ENCODE measurements at places on chromosomes 7 and 10.

- DNase-seq = no peak
These were observed 18.5 kb downstream of the ANTXRL start for GRCh38 chr10:46305079-46305818.

DNA sequence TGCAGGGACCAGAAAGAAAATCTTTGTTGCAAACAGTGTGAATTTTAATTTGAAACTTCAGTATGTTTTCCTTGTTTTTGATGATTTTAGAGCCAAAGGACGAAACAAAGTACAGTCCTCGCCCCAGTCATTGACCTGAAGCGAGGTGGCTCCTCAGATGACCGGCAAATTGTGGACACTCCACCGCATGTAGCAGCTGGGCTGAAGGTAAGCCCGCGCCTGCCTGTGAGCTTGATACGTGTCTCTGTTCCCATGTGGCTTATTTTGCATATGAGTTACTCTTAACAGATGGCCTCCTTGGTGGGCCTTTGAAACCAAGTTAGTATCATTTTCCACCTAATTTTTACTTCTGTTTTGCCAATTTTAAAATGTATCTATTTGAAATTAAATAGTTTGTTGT lies 12.3 kb downstream of the RBM17 start:
- DNase-seq = no peak

GRCh38 chr10:93482145-93482834 lies at the start of gene MYOF:
Gene MYOF, minus strand, starts transcription at chr10:93482334. Its CDS starts 140 bp downstream, at chr10:93482194.
- peak; percentile 44 for DNase-seq

- no peak for DNase-seq
These were observed 2.3 kb downstream of the INSYN2A start for GRCh38 chr10:127194111-127194510.

DNA sequence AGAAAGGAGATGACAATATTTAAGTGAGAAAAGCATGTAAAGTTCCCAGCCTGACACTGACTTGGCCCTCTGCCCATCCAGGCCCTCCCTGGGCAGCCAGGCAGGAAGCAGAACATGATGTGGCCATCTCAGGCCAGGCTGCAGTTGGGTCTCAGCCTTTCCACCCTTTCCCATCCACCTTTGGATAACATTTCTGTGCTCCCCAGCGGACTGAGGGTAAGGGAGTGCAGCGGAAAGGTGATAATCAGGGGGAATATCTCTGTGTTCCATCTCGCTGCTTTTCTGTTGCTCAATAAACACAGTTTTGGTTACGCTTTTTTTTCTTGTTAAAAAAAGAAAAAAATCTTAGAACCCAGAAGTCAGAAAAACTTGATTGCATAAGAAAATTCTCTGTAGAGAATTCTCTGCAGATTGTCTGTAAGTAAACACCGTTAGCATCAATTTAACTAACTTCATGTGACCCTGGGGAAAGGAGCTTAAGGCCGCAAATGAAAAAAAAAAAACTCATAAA lies 37.2 kb upstream of the TARP start:
- no peak for DNase-seq

- no peak for DNase-seq
These were observed 44.8 kb upstream of the SP8 start for GRCh38 chr7:20831451-20831850.

DNA sequence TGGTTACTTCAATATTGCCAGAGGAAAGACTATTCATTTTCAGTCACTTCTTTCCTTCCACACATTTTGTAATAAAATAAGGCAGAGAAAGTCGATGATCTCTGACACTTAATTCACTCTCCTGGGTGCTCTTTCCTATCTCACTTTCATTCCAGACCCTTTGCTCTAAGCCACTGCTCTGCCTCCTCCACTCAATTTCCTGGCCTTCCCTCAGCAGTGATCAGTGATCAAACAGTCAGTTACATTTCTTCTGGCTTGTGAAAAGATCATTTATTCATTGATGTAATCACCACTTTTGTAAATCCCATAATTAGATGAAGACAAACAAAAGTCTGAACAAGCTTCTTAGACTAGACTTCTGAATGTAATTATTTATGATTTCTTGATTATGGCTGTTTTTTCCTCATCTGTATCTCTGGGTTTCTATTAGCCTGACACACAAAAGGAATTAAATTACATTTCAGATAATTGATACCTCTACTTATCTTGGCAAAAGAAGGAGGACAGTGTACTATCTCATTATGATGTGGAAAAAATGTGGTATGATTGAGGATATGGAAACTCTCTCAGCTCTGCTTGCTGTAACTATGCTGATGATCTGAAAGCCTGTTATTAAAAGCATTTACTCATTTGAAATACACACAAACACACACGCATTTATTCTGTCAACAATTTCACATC lies 1102.3 kb downstream of the GRM8 start:
- no peak for DNase-seq

DNA sequence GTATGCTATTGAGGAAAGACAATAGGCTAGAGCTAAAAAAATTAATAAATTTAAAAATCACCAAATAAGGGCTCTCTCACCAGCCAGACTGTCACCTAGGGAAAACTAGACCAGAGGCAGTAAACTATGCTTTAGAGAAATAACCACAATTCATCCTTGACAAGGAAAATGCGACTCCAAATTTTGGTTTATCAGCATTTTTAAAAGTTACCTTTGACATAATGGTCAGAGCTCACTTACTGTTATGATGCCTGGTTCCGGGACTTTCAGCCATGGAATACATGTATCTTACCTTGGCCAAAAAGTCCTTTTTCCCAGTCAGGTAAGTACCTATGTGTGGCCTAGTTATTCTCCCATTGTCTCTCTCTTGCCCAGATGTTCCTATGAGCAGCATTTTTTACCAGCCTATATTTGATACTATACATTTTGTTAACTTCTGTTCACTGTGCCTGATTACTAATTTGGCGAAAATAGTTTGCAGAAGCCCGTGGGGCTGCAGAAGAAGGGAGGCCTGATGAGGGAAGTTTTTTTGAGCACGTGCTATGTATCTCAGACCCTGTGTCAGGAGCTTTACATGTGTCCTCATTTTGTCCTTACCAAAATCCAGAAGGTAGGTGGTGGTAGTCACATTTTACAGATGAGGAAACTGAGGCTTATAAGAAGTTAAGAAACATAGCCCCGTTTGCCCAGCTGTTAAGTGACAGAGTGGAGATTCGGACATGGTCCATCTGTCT lies 149.7 kb downstream of the CELF2 start:
- DNase-seq = no peak

GRCh38 chr10:13006037-13006436 lies 4.5 kb upstream of the CCDC3 start:
- DNase-seq = no peak

DNA sequence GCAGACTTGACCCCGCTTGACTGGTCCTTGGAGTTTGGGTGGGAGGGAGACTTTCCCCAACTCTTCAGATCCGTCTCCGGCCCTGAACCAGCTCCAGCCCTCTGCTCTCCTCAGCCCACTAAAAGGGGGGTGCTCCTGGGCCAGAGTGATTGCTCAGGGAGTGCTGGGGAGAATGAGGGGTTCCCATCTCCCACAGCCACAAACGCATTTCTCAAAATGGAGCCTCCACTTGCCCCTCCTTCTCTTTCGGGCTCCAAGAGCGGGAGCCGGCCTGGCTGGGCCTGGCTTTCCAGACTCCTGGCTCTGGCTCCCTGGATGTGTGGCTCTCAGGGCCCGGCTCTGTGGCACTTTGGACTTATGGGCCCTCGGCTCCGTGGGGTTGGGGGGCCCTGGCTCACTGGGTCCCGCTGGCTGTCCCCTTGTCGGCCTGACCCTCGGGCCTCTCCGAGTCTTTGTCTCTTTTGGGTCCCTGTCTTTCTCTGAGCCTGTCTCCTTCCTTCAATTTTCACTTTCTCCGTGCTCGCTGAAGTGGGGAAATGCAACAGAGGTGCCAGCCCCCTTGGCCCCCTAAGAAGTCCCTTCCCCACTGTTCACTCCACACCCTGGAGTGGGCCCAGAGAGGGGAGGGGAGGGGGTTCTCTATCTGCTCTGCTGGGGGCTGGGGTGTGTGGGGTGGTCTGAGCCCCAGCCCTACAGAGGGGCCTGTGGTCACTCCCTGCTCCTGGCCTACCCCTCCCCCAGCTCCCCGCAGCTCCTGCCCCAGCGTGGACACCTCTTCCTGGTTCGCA lies 713 bp downstream of the LZTS2 start:
- no peak for DNase-seq

DNA sequence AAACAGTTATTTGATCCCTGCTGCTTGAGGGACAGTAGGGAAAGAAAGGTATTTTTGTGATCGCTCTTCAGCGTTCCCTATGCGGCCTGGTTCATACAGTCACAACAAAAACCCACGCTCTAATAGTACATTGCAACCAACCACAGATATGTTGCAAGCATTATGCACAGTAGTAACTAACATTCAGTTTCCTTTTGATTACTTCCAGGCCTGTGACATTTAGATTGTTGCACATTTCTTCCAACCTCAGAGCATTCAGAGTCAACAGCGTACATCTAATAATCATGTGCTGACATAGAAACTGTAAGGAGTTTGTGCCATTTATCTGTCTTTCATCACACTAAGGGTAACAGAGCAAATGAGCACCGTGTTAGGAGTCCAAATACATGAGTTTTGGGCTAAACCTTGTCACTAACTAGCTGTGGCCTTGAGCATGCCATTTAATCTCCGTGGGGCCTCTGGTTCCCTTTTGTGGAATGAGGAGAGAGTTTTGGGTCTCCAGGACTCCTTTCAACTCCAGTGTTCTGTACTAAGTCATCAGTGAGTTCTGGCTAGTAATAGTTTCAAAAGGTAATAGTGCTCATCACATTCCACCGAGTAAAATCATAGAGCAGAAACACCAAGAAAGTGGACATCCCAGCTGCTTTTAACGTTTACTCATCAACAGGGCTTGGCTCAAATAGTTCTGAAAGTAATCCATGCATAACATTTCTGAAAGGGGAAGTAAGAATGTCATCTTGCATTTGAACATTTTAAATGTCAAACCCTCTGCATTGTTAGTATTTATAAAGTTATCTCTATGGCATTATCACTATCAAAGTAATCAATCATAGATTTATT lies 99.0 kb upstream of the FZD1 start:
- no peak for DNase-seq

GRCh38 chr10:44660271-44660670 lies 250.9 kb upstream of the TMEM72 start:
- DNase-seq = no peak

DNA sequence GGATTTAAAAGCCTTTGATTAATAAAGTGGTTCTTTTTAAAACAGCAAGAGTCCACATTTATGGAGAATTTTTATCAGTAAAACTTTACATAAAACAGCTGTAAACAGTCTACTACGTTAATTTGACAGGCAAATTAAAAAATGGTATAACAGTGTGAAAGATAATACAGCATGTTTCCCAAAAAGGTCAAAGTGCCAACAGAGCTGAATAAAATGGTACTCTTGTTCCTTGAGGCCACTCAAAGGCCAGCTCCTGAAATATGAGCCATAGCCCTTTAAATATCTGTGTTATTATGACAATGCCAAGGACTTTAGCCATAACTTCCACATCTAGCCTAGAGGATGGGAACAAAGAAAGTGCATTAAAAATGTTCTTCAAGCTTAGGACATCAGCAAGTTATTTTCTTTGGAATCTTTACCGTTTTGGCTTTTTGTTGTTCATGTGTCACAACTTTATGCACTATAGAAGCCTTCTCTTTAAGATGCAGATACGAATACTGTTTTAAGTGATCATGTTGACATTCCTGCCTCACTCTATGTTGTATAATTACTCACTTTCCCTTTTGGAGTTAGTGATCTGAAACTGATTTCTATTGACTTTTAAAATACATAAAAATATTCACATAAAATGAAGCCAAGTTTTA lies 165.6 kb downstream of the RNLS start:
- no peak for DNase-seq

GRCh38 chr7:45646996-45647825 lies 73.0 kb downstream of the ADCY1 start:
- DNase-seq = no peak

GRCh38 chr7:50595491-50596102 lies 30.4 kb upstream of the DDC start:
- DNase-seq = no peak

- no peak for DNase-seq
These were observed 137.0 kb downstream of the GLCCI1 start for GRCh38 chr7:8105449-8106095.

Measured in activated T-cell treated with anti-CD3 and anti-CD28 coated beads for 4 hours (primary cell).